CD4-positive, alpha-beta T cell treated with Interleukin-2 at 100 ng/mL for 4 hours (primary cell): ENCODE measurements at places on chromosomes 11 and 22.

DNA sequence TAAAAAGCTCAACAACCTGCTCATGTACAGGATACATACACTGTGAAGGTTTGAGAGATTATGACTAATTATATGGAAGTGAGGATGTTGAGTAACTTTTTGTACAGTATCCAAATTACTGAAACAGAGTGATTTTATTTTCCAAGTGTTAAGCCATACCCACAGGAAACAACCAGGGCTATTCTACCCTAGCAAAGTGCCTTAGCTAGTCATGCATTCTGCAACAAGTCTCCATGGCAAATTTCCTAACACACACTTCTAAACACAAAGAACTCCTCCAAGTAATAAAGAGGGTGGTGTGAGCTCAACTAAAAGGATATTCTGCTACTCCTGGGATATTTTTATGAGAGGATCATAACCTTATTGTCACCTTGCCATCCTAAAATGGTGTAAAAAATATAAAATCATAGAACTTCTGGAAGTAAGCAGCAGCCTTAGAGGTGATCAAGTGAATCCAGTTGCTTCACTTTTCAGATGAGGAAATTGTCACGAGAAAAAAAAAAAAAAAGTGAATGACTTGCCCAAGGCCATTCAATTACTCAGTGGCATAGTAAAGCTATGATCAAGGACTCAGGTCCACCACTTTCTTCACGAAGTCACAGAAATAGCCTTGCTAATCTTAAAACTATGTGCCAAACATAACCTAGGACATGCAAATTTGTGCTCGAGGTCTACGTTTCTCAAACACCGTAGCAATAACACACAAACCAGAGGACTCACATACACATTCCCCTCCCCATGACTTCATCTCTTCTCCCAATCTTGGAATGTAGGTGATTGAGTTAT is 4.2 kb downstream of the LGR4 start:
- no peak for DNase-seq

- DNase-seq, result no peak
Observed at GRCh38 chr22:24473284-24473683, 21.8 kb upstream of the UPB1 start.

DNA sequence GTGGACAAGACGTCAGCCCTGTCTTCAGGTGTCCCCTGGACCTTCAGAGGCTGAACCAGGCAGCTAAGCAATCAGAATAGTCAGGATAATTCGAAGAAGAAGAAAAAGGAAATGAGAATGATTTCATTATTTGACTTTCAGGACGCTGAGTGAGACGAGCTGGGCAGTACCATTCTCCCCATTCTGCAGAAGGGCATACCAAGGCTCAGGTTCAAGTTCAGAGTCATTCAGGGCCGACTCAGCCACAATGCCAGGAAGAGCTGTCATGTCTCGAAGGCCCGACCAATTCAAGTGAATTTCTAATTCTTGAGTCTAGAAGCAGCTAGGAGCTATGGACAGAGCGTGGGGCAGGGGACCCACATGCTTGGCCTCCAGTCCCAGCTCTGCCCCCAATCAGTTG is 33.8 kb upstream of the CD82 start:
- DNase-seq, result no peak

DNA sequence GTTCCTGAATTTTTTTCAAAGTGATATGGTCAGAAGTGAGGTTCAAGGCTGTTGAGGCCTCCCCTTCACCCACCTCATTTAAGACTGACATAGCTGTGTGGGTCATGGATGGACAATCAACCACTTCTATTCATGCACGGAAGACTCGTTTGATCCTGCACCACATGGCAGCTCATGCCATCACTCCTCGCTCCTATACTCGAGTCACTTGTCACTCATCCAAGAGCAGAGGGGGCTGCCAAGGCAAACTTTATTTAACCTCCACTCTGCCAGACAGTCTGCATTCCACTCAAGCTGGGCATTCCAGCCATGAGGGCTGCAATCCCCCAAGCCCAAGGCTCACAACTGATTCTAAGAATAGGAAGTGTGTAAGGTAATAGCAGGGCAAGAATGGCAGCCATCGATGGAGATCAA is 34.1 kb downstream of the SNX19 start:
- no peak for DNase-seq

- DNase-seq, result no peak
Observed at GRCh38 chr11:67274768-67275605, 8.7 kb downstream of the GRK2 start.

DNA sequence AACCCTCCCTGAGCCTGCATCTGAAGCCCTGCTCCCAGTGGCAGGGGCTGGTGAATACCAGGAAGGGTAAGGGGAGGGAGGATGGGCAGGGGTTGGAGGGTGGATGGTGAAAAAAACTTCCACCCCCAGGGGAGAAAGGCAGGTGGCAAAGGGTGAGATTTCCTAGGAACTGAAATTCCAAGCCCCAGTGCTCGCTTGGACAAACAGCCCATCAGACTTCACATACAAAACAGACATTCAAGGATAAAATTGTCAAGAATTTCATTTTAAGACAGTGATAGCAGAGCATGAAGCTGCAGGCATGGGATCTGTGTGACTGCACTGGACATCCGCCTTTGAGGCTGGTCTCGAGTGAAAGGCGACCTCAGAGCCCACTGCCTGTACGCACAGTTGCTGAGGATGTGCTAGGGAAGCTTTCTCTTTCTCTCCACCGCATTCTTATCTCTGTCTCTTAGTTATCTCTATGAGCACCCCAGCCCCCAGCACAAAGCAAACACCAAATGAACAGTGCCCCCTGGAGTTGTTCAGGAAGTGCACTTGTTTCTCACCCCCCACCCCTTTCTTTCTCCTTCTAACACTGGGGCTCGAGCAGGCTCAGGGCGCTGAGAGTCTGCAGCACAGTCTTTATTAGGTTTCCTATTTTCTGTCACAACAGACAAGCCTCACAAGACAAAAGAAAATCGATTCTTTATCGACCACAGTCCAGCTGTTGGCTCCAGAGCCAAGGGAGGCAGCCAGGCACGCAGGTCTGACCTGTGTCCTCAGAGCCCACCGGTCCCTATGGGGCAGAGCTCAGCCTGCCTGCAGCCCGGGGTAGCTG is 237.3 kb upstream of the NCAM1 start:
- DNase-seq, result no peak

GRCh38 chr11:101718402-101718801 is 134.6 kb upstream of the TRPC6 start:
- DNase-seq, result no peak

- DNase-seq, result no peak
Observed at GRCh38 chr22:48210198-48210580, 1447.7 kb downstream of the TBC1D22A start.

DNA sequence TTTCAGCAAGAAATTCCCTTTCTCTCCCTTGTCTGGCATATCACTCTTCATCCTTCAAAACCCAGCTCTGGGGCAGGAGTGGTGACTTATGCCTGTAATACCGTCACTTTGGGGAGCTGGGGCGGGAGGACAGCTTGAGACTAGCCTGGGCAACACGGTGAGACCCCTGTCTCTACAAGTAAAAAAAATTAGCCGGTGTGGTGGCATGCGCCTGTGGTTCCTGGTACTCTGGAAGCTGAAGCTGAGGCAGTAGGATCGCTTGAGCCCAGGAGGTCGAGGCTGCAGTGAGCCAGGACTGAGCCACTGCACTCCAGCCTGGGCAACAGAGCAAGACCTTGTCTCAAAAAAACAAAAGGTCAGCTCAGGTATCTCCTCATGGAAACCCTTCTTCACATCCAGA is 1.4 kb upstream of the RCE1 start:
- DNase-seq, result no peak

DNA sequence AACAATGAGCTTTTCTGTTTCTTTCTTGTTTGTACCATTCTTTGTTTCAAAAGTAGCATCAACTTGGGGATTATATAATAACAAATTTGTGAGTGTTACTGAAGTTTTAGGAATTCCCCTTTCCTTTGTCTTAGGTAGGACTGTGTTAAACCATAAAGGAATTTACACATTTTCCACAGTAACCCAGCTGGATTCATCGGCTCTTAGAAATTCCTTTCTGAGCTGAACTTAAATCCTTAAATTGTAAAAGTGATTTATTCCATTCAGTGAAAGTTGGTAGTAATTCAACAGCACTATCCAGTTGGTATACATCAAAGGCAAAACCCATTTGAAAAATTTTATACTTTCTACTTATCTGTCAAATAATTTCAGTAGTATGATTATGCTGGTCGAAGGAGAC is 11.8 kb downstream of the EMSY start:
- DNase-seq, result no peak

- no peak for DNase-seq
Observed at GRCh38 chr11:32033491-32033890, 57.4 kb upstream of the RCN1 start.

- DNase-seq, result no peak
Observed at GRCh38 chr11:74636630-74637184, 44.3 kb downstream of the POLD3 start.

DNA sequence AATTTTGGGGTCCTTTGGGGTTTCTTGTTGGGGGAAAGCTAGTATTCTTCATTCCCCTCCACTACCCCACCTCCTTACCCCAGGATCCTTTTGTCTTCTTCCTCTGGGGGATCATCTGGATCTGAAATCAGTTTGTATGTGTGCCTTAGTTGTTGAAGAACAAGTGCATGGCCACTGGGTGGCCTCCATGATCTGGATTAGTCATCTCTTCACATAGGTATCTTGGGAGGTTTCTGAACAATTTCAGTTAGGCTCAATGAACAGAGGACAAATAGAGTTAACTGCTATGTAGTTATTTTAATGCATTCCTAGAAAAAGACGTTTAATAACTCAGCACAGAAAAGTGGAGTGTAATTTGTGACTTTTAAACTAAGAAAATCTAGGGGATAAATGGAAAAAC is 7.1 kb upstream of the VWA5A start:
- DNase-seq, result no peak

GRCh38 chr11:115707180-115707905 is 203.1 kb upstream of the CADM1 start:
- no peak for DNase-seq

DNA sequence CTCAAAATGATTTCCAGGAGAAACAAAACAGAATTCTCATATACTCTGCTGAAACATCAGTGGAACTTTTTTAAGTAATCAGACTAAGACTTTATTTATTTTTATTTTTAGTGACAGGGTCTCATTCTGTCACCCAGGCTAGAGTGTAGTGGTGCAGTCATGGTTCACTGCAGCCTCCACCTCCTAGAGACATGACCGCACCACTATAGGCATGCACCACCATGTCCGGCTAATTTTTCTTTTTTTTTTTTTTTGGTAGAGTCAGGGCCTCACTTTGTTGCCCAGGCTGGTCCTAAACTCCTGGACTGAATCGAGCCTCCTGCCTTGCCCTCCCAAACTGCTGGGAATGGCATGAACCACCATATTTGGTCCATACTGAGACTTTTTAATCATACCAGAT is 42.9 kb downstream of the PRDM10 start:
- DNase-seq, result no peak

DNA sequence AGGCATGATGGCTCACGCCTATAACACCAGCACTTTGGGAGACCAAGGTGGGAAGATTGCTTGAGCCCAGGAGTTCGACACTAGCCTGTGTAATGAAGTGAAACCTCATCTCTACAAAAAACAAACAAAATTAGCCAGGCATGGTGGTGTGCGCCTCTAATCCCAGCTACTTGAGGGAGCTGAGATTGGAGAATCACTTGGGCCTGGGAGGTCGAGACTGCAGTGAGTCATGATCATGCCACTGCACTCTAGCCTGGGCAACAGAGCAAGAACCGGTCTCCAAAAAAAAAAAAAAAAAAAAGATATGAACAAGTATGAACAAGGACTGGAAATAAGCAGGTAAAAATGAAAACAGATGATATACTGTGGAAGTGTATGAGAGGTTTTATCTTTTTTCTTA is 54.1 kb upstream of the SOX6 start:
- DNase-seq, result no peak

DNA sequence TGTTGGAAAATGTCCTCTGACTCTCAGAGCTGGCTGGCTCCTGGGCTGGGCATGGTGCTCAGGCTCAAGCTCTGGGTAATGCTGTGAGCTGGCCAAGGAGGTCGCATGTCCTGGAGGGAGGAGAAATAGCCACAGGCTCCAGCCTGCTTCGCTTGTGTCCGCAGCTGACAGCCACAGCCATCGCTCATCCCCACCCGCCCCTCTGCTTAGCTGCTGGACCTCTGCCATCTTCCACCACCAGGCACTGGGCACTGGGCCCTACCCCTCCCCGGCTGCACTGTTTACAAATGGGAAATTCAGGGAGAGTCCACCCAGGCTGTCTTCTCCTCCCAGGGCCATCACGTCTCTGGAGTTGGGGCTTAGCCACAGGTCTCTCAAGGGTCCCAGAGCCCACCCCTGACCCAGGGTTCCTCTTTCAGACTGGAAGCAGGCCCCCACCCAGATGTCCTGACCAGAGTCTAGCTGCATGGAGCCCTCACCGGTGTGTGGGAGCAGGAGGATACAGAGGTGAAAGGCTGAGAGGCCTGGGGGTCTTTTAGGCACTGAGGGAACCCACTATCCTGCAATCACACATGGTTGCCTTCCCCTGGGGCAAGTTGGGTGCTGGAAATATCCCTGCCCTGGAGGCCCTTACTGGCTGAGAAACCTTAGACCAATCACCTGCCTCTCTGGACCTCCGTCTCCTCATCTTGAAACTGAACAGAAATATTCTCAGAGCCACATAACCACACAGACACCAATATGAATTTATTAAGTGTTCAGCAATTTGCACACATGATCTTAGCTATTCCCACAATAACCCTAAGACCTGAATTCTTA is 62.7 kb downstream of the CD82 start:
- no peak for DNase-seq

DNA sequence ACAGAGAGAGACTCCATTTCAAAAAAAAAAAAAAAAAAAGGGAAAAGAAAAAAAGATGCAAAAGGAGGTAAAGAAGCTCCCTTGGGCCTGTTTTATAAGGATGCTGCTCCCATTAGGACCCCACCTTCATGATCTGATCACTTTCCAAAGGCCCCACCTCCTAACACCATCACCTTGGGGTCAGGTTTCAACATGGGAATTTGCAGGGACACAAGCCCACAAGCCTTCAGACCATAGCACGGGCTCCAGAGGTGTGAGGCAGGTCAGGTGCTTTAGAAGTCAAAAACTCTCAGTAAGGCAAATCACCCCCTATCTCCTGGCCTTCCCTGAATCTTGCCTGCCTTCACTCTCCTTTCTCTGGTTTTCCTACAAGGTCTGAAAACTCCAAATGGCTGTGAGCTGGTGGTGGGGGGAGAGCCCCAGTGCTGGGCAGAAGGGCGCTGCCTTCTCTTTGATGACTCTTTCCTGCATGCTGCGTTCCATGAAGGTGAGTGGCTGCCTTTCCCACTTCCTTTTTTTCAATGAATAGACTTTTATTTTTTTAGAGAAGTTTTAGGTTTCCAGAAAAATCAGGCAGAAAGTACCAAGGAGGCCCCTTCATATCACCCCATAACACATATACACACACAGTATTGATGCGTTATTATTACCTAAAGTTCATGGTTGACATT is 13.2 kb downstream of the ASPHD2 start:
- no peak for DNase-seq
